ENCODE measurements at places on chromosomes 12 and 14. TPM values are rescaled to one million over a fixed set of nuclear protein-coding genes. Genes with fewer than 3 reads are reported as not detected.

- no peak for DNase-seq
Observed at GRCh38 chr12:40646911-40647310, 45.3 kb upstream of the CNTN1 start.

GRCh38 chr14:67240168-67240932 lies 885 bp upstream of the PALS1 start:
- no peak for DNase-seq

DNA sequence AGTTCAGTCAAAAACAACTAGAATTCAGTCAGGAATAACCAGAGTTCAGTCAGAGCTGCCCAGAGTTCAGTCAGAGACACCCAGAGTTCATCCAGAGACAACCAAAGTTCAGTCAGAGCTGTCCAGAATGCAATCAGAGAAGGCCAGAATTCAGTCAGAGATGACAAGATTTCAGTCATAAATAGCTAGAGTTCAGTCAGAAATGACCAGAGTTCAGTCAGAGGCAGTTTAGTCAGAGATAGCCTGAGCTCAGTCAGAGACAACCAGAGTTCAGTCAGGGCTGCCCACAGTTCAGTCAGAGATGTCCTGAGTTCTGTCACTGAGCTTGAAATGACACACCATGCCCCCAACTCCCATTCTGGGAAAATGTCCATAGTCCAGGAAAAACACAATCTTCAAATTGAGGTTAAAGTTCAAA lies 1102.8 kb downstream of the BCL11B start:
- no peak for DNase-seq

CLEC4C gene
- not detected for polyA plus RNA-seq

GRCh38 chr12:17342381-17342961 lies 736.5 kb upstream of the LMO3 start:
- DNase-seq, result no peak

KSR2 gene
- 5.3 TPM for polyA plus RNA-seq

DNA sequence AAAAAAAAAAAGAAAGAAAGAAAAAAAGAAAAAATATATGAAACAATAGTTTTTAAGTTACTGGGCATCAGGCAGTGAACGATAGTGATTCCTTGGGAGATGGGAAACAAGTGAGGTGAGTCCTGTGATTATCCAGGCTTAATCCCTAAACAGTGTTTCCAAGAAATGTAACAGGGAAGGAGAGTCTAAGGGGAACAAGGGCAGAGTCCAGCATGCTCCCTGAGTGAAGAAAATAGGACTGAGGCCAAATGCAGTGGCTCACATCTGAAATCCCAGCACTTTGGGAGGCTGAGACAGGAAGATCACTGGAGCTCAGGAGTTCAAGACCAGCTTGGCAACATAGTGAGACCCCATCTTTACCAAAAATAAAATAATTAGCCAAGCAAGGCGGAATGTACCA lies 40.7 kb downstream of the R3HDM2 start:
- no peak for DNase-seq

All from spinal cord (tissue), 10 donors.